SK-N-MC (cell line): ENCODE measurements at places on chromosomes 2 and 18.

- no peak for DNase-seq
Observed at GRCh38 chr2:86186431-86186830, 8.8 kb downstream of the IMMT start.

DNA sequence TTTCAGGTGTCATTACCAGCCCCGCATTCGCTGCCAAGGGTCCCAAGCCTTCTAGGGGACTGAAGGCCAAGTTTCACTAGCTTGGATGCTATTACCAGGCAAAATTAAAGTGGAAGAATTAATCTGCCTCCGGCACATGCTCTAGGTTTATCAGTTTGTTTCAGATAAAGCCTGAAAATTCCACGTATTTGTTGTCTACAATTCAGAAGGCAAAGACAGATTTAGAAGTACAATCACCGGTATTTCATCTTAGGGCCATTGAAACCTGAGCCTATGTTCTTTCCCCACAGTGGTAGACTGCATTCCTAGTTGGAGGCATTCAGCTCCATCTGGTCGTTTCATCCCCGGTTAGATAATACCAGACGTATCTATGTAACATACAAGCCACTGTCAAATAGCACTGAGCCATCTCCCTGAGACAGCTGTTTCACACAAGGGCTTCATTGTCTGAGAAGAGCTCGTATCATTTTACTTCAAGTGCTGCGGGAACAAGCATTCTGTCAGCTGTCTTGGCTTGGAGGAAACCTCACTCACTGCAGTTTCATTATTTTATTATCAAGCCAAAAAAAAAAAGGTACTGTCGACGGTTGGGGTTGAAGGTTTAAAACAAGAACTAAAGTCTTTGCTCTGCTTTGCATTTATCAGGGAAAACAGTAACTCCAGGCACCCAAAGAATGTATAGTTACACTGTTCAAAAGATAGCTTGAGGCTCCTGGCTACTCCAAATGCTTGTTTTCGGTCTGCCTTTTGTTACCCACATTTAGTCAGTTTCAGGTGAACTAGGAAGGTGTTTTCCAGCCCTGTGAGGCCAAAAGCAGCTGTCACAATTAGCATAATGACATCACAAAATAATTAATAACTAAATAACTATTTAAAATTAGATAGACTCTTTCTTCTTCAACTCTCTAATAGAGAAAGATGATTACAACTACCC, 76.7 kb downstream of the TGIF1 start:
- no peak for DNase-seq

- DNase-seq, result no peak
Observed at GRCh38 chr18:9735238-9735637, 27.1 kb downstream of the RAB31 start.

DNA sequence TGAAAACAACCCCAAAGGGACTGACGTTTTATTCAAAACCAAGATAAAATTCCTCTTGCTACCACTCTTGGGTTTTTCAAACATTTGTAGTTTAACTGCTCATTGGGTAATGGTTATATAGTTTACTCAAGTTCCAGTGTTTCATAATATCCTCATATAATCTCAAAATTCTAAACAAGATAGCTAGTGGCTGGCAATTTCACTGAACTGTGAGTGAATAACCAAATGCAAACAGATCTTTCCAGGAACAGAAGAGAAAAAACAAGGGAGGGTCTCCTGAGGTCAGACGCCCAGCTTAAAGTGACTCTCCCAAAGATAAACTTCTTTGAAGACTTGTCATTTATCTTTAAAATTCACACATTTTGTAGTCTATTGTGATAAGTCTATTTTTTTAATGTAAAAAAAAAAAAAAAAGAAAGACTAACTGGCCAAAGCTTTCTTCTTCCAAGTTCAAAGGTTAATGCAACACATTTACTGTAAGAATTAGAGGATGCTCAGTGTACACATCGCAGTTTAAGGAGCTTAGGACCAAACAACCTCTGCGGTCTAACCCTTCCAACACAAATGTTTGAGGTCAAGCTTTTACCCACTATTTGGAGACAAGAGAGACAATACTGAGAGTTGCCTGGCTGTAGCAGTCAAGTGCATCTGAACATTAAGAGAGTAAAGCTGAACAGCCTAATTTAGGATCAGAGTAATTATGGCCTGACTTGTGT, 26.6 kb downstream of the LPIN2 start:
- DNase-seq, result no peak

DNA sequence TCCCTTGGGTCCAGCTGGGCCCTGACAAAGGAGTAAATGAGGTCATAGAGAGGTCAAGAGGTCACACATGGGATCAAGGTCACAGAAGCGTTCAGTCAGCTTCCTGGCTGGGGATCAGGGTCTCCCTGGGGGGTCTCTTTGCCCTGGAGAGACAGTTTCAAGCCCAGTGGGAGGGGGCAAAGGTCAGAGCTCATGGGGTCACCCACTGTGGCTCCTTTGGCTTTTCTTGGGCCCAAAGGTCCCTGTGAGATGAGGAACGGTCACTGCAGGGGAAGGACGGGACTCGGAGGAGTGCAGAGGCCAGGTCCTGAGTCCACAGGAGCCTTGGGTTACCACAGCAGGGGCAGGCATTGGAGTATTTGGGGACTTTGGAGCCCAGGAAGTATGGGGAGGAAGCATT, 30.7 kb upstream of the ANKRD62 start:
- DNase-seq, result no peak

- no peak for DNase-seq
Observed at GRCh38 chr2:124810132-124810531, 785.0 kb downstream of the CNTNAP5 start.
